ENCODE measurements at places on chromosomes 1 and 21. TPM values are rescaled to one million over a fixed set of nuclear protein-coding genes. Genes with fewer than 3 reads are reported as not detected.

SLC22A15 gene
- total RNA-seq = 0.10 TPM

BRDT gene
- total RNA-seq = not detected

MROH9 gene
- total RNA-seq = not detected

OR2T2 gene
- total RNA-seq = not detected

All from glomerular endothelial cell (primary cell).